GM13977 (cell line): ENCODE measurements at places on chromosomes 5 and 9.
A peak's percentile ranks its signal among the peaks of the same experiment; 100 is the strongest.

DNA sequence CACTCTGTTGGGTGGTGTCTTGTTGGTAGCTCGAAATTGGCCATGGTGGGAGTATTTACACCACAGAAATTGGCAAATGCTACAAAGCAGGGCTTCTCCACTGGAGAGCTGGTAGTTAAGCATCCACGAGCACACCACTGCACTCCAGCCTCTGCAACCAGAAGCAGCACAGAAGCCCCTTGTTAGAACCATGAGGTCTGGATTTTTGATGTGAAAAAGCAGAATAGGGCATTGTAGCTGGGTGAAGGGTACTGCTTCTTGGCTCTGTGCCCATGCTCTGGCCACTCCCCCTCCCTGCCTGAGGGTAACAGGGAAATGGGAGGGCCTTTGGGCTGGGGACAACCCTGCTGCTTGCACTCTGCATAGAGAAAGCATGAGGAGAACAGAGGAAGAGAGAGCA, 81.2 kb upstream of the UBTD2 start:
- DNase-seq: no peak

- DNase-seq: no peak
These were observed 196.5 kb upstream of the NREP start for GRCh38 chr5:111953351-111954127.

DNA sequence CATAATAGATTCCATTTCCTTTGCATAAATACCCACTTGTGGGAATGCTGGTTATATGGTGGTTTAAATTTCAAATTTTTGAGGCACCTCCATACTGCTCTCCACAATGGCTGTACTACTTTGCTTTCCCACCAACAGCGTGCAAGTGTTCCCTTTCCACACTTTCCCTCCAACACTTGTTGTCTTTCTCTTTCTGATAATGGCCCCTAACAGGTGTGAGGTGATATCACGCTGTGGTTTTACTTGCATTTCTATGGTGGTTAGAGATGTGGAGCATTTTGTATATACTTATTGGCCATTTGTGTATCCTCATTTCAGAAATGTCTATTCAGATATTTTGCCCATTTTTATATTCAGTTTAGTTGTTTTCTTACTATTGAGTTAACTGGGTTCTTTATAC, 34.6 kb downstream of the CTSL start:
- no peak for DNase-seq

DNA sequence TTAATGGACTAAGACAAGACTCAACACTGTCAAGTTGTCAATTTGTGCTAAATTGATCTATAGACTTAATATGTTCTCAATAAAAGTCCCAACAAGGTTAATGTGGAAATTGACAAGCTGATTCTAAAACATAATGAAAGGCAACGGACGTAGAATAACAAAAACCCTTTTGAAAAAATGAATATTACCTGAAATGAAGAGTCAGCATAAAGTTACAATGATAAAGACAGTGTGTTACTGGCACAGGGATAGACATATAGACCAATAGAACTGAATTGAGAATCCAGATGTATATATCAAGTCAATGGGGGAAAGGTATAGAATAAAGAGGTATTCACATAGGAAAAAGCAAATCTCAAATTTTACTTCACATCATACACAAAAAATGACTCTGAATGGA, 37.7 kb upstream of the BARX1 start:
- no peak for DNase-seq

DNA sequence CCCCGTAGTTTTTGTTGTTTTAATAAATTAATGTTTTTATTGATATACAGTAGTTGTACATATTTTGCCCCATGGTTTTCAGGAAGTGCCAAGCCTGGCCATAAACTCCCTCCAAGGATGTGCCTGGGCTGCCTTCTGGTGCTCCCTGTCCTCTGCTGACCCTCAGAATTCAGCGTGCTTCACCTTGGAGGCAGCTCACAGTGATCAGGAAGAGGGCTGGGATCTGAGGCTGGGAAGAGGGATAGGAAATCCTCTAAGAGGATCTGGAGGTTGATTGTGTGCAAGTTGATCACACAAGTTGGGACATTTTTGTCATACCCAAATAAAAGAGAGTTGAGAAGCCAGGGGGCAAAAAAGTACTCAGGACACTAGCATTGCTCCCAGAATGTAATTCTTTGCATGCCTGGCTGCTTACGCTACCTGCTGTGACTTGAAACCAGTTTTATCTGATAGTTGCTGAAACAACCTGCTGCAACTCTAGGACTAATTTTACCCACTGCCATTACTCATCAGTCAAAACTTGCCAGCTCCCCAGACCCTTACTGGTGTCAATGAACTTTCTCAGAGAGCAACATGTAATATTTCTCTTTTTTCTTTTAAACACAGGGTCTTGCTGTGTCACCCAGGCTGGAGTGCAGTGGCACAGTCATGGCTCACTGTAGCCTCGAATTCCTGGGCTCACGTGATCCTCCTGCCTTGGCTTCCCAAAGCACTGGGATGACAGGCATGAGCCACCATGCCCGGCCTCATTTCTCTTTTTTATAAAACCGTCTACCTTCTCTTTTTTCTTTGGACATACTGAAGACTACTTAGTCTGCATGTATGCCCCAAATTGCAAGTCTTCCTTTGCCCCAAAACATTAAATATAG, 29.0 kb downstream of the PDE6A start:
- no peak for DNase-seq

DNA sequence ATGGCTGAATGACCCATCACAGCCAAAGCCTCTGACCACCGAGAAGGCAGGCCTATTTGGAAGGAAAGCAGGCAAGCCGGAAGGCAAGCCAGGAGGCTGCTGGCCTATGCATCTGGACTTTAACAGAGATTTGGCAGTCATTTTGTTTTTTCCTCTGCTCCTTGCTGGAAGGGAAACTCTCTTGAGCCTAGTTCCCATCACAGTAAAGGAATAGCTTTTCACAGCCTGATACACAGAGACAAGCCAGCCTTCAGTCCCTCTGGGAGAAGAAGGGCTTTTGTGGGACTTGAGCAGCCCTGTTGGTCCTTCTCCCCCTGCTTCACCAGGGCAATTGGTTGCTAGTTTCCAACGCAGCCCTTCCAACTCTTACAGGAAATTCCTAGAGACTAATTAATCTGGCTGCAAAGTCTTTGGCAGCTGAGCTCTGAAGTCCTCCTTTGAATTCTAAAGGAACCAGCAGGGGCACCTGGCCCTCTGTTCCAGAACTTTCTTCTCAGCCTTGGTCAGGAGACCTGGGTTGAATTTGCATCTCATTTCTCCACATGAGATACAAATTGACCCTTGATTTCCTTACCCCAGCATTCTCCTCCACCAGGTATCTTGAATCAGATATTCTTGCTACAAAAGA, 157.3 kb upstream of the EPB41L4A start:
- no peak for DNase-seq

- peak; percentile 72 for DNase-seq
These were observed 28.7 kb upstream of the MEGF9 start for GRCh38 chr9:120742951-120743416.

DNA sequence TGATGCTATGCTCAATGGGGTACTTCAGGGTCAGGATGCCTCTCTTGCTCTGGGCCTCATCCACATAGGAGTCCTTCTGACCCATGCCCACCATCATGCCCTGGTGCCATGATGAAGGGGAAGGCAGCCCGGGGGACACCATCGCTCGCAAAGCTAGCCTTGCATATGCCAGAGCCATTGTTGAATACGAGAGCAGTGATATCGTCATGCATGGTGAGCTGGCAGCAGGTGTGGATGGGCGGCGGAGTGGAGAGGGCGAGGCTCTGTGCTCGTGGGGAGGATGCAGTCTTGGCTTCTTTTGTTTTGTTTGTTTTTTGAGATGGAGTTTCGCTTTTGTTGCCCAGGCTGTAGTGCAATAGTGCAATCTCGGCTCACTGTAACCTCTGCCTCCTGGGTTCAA, 17.2 kb upstream of the SPZ1 start:
- DNase-seq: no peak

GRCh38 chr9:135788576-135789300, 86.8 kb downstream of the KCNT1 start:
- DNase-seq: peak; percentile 35

- DNase-seq: peak; percentile 73
These were observed 35.5 kb upstream of the B4GALT1 start for GRCh38 chr9:33202552-33203201.

GRCh38 chr5:61290791-61291210, 41.3 kb upstream of the ZSWIM6 start:
- no peak for DNase-seq

DNA sequence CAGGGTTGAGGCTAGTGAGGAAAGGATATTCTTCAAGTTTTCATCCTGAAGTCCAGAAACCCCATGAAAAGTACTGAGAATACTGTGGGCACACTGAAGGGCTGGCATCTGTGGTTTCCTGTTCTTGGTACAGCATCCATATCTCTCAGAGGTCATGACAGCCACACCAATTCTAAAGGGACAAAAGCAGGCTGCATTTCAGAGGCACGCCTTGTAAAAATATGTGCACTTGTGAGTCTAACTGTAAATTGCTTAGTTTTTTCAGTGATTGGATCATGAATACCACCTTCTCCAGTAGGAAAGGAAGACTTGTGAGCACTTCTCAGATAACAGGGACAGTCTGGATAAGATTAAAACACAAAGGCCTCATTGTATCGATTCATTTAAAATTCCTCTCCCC, 230.9 kb downstream of the NTRK2 start:
- DNase-seq: no peak

GRCh38 chr5:77425998-77426659, 66.0 kb downstream of the WDR41 start:
- DNase-seq: no peak

DNA sequence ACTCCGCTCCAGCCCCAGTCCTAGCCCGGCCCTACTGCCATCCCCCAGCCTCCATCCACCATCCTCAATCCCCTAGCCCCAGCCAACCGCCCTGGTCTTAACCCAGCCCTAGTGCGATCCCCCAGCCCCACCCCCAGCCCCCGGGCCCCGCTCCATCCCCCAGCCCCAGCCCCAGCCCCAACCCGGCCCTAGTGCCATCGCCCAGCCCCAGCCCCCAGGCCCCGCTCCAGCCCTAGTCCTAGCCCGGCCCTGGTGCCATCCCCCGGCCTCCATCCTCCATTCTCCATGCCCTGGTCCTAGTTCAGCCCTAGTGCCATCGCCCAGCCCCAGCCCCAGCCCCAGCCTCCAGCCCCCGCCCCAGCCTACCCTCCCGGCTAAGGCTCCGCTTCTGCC, 398 bp downstream of the TOR1A start:
- DNase-seq: no peak

GRCh38 chr5:74945561-74946165, 79.5 kb upstream of the FAM169A start:
- peak; percentile 38 for DNase-seq

- DNase-seq: no peak
These were observed 102.6 kb downstream of the ARHGAP26 start for GRCh38 chr5:142872795-142873194.

GRCh38 chr5:163505049-163505367, 411 bp upstream of the MAT2B start:
- DNase-seq: no peak
